Placental pericyte (primary cell): ENCODE measurements at places on chromosomes 11 and 22. TPM values are rescaled to one million over a fixed set of nuclear protein-coding genes. Genes with fewer than 3 reads are reported as not detected.

The KCNJ4 gene
- total RNA-seq, result under 0.01 TPM in 1 of 2 replicates, not detected in the other

The ME3 gene
- 9.6 and 36.1 TPM in 2 replicates for total RNA-seq

The SF3A1 gene
- total RNA-seq, result 41.1 and 54.8 TPM in 2 replicates

The ARL2 gene
- 61.0 and 80.1 TPM in 2 replicates for total RNA-seq

The SLC6A5 gene
- not detected in 2 replicates for total RNA-seq

The HORMAD2 gene
- total RNA-seq, result not detected in 2 replicates

The GGT5 gene
- 3.5 and 6.7 TPM in 2 replicates for total RNA-seq

The SLC7A4 gene
- 0.14 and 3.1 TPM in 2 replicates for total RNA-seq

The OR8D4 gene
- not detected in 2 replicates for total RNA-seq

The GPHA2 gene
- total RNA-seq, result not detected in 2 replicates

The TSGA10IP gene
- total RNA-seq, result not detected in 2 replicates

The AIFM3 gene
- total RNA-seq, result under 0.01 and 0.22 TPM in 2 replicates

The TRIM6 gene
- total RNA-seq, result 3.7 and 14.0 TPM in 2 replicates

The PIH1D2 gene
- 1.0 and 1.5 TPM in 2 replicates for total RNA-seq

The LDHAL6A gene
- total RNA-seq, result not detected in 2 replicates

The CAVIN3 gene
- total RNA-seq, result 357 and 444 TPM in 2 replicates

The DRICH1 gene
- total RNA-seq, result not detected in 2 replicates

The NXPE2 gene
- total RNA-seq, result not detected in 2 replicates

The KRTAP5-2 gene
- total RNA-seq, result not detected in 2 replicates

The BRSK2 gene
- 0.22 TPM in 1 of 2 replicates, not detected in the other for total RNA-seq

The BAIAP2L2 gene
- 2.2 and 3.4 TPM in 2 replicates for total RNA-seq

The FAM227A gene
- total RNA-seq, result 1.3 and 1.8 TPM in 2 replicates

The VWA5A gene
- 1.5 and 25.2 TPM in 2 replicates for total RNA-seq

The KLHDC7B gene
- total RNA-seq, result 5.3 TPM in 1 of 2 replicates, not detected in the other

The VWCE gene
- total RNA-seq, result 1.1 TPM in 2 replicates

The MPEG1 gene
- under 0.01 and 0.14 TPM in 2 replicates for total RNA-seq

The SPDYC gene
- not detected in 2 replicates for total RNA-seq

The WNT7B gene
- 5.2 TPM in 1 of 2 replicates, not detected in the other for total RNA-seq

The OR2D2 gene
- total RNA-seq, result 0.22 and 1.4 TPM in 2 replicates

The PDE3B gene
- 0.14 and 0.66 TPM in 2 replicates for total RNA-seq

The BEST1 gene
- total RNA-seq, result 1.4 and 21.9 TPM in 2 replicates

The INS gene
- total RNA-seq, result not detected in 2 replicates

The LRRC74B gene
- total RNA-seq, result 0.14 TPM in 1 of 2 replicates, not detected in the other

The TRIM51 gene
- not detected in 2 replicates for total RNA-seq

The PYGM gene
- 0.29 and 0.88 TPM in 2 replicates for total RNA-seq

The ADORA2A gene
- 2.6 and 11.2 TPM in 2 replicates for total RNA-seq

The CTTN gene
- 343 and 476 TPM in 2 replicates for total RNA-seq

The OR51B4 gene
- total RNA-seq, result not detected in 2 replicates

The PARVB gene
- total RNA-seq, result 54.9 and 67.6 TPM in 2 replicates

The SCN2B gene
- total RNA-seq, result not detected in 2 replicates

The OR52I2 gene
- not detected in 2 replicates for total RNA-seq

The MS4A2 gene
- total RNA-seq, result not detected in 2 replicates

The PHF21A gene
- 14.7 and 16.3 TPM in 2 replicates for total RNA-seq

The OR51E2 gene
- total RNA-seq, result 0.14 and 0.22 TPM in 2 replicates

The CNGA4 gene
- 0.44 TPM in 1 of 2 replicates, not detected in the other for total RNA-seq

The RAD9A gene
- 6.3 and 18.8 TPM in 2 replicates for total RNA-seq

The FXYD6 gene
- not detected in 2 replicates for total RNA-seq

The GSTT2B gene
- total RNA-seq, result 9.3 and 12.3 TPM in 2 replicates

The PRSS23 gene
- total RNA-seq, result 10.1 and 180 TPM in 2 replicates

The ANO5 gene
- total RNA-seq, result not detected in 2 replicates

The TPCN2 gene
- total RNA-seq, result 11.8 and 13.7 TPM in 2 replicates

The TRIM48 gene
- total RNA-seq, result not detected in 2 replicates

The ARHGAP32 gene
- total RNA-seq, result 13.3 and 21.5 TPM in 2 replicates

The APOA4 gene
- total RNA-seq, result not detected in 2 replicates

The CHEK2 gene
- 12.0 and 13.7 TPM in 2 replicates for total RNA-seq

The HOATZ gene
- not detected in 2 replicates for total RNA-seq

The PGR gene
- total RNA-seq, result under 0.01 and 1.6 TPM in 2 replicates

The RFPL1 gene
- not detected in 2 replicates for total RNA-seq
